Activated CD8-positive, alpha-beta memory T cell treated with anti-CD3 and anti-CD28 coated beads for 24 hours (primary cell): ENCODE measurements at places on chromosomes 5 and 9.

GRCh38 chr9:106104887-106105286, 410.5 kb downstream of the TMEM38B start:
- no peak for DNase-seq

DNA sequence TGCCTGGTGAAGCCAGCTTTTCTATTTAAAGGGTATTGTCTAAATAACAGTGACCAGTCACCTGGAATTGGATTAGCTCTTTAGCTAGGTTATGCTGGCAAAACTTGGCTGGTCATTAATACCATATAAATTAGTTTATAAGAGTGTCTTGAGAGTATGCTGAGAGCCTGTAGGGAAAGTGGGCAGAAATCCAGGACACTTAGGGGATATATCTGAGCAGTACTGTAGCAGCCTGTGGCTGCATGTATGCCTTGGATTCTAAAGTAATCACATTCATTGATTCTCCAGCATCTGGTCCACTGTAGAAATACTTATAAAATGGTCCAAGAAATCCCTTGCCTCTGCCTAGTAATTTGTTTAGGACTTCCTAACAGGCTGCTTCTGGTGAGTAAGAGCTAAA, 288.9 kb upstream of the DMAC1 start:
- DNase-seq: no peak

DNA sequence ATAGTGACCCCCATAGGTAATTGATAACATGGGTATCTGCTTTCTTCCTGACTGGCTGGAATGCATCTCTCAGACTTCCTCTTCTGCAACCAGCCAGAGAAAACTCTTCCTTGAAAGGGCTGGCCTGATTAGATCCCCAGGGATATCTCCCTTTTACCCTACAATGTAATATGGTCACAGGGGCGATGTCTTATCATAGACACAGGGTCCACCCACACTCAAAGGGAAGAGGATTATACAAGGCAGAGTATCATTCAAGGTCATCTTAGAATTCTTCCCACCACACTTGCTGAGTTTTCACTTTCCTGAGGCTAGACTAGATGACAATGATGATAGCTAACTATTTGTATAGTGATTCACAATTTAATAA, 33.2 kb downstream of the TTLL11 start:
- no peak for DNase-seq

- no peak for DNase-seq
Measured at GRCh38 chr9:25205285-25205684, 473.0 kb downstream of the TUSC1 start.

- DNase-seq: no peak
Measured at GRCh38 chr9:73441890-73442818, 290.5 kb downstream of the ANXA1 start.

GRCh38 chr5:155726267-155726666, 600.7 kb upstream of the SGCD start:
- DNase-seq: no peak

- no peak for DNase-seq
Measured at GRCh38 chr9:108864446-108864845, 2.4 kb downstream of the ACTL7A start.

DNA sequence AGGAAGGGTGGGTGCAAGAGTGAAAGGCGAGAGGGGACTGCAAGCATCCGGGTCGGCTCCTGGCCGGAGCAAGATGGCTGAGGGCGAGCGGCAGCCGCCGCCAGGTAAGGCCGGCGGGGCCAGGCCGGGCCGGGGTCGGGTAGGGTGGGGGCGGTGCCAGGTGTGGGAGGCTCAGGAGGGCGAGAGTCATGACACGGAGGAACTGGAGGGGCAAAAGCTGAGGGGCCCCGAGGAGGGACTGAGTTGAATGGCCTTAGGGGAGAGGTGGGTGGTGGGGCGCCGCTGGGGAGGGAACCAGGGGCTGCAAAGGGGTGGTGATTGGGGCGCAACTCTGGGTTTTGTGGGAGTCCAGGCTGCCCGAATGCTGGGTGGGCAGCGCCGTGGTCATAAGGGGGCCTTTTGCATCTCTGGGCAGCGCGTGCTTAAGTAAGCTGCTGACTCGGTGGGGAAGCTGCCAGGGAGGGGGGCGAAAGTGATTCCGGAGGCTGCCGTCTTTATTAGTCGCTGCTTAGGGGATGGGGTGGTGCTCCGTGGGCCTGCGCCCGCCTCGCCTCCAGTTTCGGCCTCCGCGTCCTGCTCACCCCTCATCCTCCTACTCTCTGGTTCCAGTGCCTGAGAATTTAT, 425 bp downstream of the PTPA start:
- no peak for DNase-seq

DNA sequence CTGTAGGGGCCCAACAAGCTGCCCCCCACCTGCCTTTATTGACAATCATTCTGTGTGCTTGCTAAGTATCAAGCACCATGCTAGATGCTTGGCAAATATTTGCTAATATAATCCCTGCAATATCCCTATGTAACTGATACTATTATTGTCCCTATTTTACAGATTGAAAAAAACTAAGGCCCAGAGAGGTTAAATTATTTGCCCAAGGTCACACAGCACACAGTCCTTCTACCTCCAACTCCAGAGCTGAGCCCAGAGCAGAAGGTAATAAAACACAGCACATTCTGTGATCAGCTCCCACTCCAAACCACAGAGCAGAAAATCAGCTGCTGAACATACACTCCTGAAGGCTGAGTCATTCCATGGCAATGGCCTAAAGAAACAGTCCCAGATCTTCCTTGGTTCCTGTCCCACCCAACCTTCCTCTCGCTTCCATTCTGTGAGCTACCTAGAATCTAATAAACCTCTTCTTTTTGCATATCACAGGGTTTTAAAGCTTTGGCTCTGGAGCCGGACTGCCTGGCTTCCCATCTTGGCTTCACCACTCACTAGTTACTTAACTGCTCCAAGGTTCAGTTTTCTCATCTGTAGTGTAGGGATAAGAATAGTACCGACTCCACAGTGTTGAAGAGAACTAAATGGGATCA, 66.7 kb upstream of the ADRA1B start:
- DNase-seq: no peak

DNA sequence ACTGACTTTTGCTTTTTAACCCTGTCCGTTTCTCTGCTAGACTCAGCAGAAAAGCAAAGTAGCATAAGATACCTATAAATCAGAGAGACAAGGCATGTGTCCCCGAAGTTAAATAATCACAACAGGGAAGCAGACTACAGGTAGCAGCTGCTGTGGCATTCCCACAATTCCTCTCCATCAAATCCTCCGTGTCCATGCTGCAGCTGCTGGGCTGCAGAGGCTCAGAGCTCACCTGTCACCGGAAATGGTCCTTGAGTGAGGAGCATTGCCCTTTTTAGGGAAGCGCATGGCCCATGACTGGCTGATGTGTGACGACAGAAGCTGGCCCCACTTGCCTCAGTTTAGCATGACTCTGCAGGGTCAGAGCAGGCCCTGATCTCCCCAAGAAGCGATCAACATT, 125.0 kb downstream of the MSX2 start:
- DNase-seq: no peak

DNA sequence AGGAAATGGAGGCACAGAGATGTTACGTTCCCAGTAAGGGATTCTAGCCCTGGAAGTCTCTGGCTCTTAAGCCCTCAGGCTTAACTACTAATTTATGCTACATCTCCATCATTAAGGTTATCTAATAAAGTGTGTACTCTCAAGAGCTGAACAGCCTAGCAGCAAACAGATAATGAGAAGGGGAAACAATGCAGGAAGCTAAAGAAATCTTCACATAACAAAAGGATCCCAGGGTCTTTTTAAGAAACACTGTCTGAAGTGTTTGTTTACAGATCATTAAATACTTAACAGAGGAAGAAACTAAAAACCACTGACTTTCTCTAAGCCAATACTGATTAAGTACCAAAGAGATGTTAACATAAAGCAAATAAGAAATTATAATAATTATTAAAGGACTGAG, 129.0 kb downstream of the PAPPA start:
- no peak for DNase-seq

DNA sequence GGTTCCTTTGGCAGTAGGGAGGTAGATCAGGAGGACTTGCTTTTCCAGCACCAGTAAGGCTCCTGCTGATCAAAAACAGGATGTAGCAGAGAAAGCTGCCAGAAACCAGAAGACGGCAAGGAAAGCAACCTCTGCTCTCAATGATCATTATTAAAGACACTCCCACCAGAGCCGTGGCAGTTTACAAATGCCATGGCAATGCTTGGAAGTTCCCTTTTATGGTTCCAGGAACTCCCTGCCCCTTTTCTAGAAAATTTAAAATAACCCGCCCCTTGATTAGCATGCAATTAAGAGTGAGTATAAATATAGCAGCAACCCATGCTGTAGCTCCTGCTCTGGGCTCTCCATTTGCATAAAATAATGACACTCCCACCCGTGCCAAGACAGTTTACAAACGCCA, 16.1 kb downstream of the EQTN start:
- no peak for DNase-seq

- DNase-seq: peak; percentile 71
Measured at GRCh38 chr9:136665111-136665703, 2.5 kb downstream of the EGFL7 start.

GRCh38 chr9:76394960-76395252, 680 bp upstream of the RFK start:
- DNase-seq: no peak

DNA sequence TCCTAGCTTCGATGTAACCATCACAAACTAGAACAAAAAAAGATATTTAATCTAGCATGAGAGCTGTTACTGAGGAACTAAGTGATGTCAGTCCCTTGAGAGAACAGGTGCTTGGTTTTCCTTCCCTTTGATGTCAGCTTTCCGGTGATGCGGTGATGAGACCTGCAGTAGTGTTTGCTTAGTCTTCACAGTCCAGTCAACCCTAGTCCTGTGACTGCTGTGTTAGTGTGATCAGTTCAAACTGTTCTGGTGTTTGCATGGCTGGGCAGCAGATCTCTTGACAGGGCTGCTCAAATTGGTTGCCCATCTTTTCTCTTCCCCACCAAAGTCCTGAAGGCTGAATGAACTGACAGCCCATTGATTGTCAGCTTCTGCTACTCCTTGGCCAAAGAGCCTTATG, 608.6 kb upstream of the DAB2 start:
- no peak for DNase-seq

DNA sequence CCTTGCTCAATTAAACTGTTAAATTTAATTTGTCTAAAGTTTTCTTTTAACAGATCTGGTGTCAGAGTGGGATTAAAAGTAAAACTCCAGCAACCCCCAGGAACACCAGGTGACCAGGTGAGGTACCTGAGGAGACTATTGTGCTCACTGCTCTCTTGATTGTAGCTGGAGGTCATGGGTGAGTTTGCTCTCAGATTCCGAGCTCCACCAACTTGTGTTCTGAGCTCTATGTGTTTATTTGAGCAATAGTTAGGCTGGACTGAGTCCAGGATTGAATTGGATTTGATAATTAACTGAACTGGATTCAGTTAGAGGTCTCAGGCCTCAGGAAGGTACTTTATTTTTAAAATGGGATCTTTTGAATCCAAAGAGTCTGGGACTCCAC, 17.9 kb upstream of the SCGB3A2 start:
- DNase-seq: no peak

- DNase-seq: no peak
Measured at GRCh38 chr5:166758151-166758550, 1533.3 kb upstream of the WWC1 start.

DNA sequence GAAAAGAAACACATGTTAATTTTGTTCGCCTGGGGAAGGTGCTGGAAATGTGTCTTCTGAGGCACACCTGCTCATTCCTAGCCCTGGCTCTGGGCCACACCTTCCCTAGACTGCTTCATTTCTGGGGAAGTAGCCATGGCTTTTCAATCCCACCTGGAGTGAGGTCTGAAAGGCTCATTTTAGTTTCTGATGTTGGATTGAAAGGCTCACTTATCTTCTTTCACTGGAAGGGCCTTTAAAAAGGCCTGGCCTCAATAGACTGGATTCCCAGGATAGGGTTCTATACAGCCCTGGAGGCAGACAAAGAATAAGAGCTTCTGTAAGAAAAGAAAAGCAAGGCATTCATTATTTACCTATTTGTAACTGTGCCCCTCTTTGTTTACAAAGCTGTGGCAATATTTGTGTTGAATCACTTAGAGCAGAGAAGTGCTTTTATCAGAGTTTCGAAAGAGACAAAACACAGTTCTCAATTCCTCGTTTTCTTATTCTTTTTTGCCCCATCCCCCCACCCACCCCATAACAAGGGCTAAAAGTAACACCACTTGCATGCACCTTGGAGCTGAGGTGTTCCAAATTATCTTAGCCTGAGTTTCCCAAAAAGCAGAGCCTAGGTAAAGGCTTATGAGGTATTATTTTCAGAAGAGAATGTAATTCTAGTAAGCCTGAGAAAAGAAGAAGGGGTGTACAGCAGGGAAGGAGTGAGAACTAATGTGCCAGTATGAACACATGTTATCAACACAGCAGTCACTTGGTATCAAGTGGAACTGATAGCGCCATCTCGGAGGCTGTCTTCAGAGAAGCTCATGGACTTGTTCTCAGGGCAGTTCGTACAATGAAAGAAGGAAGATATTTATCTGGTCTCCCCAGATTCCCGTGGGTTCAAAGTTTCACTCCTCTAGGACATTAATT, 413.1 kb downstream of the KCTD16 start:
- no peak for DNase-seq

- peak; percentile 1 for DNase-seq
Measured at GRCh38 chr9:138111607-138112006, 234.0 kb downstream of the CACNA1B start.

DNA sequence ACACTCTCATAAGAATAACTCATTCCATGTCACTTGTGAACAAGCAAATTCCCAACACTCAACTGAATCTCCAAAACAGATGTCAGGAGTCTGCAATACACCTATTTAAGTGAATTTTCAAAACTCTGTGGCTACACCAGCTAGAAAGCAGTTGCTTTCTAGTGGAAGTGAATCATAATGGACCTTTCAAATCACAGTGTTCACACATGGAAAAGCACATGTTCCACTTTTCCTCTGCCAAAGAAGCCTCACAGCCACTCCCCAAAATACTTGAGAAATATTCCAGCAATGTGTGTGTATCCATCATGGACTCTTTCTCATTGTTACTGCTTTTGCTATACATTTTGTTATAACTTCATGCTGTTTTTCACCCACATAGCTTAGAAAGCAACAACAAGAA, 17.4 kb downstream of the MARCHF3 start:
- DNase-seq: no peak

DNA sequence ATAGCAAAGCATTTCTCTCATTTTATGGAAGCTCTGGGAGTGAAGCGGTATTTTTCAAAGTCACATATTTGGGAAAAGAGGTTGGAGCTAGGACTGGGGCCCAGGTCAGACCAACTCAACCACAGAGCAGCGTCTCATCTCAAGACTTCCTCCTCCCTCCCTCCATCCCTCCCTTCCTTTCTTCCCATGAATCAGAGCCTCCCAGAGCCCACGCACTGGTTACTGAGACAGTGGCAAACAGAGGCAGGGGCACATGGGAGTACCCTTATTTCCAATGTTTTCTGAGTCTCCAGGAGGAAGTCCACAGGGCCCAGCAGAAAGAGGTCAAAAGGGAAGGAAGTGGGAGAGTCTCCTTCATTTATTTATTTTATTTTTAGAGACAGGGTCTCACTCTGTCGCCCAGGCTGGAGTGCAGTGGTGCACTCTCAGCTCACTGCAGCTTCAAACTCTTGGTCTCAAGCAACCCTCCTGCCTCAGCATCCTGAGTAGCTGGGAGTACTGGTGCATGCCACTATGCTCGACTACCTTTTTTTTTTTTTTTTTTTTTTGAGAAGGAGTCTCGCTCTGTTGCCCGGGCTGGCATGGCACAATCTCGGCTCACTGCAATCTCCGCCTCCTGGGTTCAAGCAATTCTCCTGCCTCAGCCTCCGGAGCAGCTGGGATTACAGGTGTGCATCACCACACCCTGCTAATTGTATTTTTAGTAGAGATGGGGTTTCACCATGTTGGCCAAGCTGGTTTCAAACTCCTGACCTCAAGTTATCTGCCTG, 52.5 kb upstream of the CDKN2AIPNL start:
- DNase-seq: no peak

GRCh38 chr5:38598296-38598993, 42.0 kb upstream of the LIFR start:
- no peak for DNase-seq
